DMS153 (cell line): ENCODE measurements at places on chromosomes 7 and 10.

DNA sequence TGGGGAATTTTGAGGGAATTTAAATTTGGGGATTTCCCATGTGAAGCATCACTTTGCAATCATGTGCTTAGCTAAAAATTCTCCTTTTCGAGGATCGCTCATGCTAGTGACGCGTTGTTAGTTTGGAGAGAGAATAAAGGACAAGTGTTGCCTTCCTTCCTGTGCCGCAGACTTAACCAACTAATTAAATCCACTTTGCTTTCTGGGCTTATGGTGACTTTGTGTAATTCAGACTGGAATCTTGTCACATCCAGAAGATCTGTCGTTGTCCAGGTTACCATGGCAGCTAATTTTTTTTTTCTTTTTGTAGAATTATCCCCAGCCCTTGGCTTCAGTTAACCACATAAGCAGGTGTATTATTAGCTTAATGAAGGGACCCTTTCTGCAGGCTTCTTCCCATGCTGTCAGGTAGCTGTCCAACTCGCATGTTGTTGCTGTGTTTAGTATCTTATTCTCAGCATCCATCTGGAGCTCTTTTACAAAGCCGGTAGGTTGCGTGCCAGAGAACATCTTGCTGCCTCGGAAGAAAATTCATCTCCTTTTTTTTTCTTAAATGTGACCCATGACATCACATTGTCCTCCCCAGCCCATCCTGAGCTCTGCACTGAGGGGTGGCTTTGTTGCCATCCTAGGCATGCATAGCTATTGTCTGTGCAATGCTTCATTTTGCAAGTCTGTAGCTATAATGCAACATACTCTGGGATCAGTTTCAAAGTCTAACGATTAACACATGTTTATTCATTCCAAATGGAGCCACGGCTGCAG lies 47.2 kb upstream of the NRP1 start:
- DNase-seq, result no peak

DNA sequence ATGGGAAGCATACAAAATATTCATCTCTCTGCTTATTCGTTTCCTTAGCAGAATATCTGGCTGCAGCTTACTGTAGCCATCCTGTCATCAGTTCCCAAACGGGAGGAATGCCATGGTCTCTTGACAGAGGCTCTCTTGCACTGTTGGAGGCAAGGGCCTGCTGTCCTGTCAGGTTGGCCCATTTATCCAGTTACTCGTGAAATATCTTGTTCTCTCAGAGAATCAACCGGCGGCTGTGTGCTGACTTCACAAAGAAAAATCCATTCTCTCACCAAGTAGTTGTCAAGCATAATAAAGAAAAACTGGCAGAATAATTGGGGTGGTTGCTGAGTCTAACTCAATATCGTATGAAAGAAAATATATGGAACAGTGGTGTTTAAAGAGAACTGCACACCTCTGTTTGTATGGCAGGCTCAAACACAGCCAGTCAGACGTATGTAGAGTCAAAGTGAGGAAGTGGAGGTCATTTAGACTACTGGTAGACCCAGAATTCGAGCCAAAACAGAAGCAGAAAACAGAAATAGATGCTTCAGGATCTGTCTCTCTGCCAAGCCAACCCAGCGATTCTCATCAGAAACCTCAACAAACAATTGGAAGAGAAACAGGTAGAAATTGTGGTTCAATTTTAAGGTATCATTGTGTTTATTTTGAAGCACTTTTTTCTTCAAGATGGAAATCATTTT lies 349.2 kb upstream of the PRKCQ start:
- no peak for DNase-seq

GRCh38 chr10:35503578-35503977 lies 101.6 kb upstream of the GJD4 start:
- no peak for DNase-seq

DNA sequence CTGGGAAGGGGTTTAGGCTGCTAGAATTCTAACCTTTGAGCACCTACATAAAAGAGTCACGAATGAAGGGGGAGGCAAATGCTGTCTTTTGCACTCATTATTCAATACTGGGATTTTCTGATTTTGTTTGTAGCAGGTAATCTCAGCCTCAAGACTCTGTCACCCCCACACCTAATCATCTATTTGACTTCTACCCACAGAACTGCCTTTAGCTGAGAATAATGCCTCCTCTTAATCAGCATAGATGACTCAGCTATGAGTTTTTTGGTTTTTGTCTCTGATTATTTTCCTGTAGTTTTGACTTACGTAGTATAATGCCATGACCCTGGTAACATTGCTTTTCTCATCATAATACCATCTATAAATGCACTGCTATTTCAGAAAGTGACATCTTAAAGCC lies 42.7 kb upstream of the CACNB2 start:
- no peak for DNase-seq

DNA sequence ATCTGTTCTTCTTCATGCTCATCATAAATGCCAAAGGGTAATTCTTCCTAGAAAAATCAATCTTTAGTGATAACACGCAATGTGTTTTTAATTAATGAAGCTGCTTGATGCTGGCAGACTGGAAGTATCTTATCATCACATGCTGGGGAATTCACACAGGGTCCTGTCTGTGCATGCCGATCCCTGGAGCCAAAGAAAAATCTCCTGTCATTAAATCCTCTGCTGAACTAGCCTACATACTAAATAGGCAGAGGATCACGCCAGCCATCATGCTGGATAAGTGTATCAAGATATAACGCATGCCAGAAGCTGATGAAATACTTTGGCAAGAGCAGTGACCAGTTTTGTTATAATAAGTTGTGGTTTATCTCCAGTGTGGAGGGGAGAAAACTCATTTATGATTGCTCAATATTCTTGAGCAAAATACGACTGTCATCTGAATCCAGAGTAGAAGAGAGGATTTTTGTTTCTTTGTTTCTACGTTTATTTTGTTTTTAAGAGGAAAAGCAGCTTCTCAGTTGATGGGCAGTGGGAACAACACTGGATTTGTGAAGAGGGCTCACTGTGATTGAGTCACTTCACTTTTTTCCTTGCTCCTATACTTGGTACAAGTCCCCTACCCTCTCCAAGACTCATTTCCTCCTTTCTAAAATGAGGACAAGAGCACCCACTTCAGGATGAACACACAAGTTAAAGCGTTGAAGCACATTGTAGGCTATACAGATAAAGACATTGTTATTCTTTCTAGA lies 649.1 kb downstream of the TNS3 start:
- DNase-seq, result no peak

GRCh38 chr7:7641129-7641663 lies 644 bp downstream of the UMAD1 start:
- no peak for DNase-seq

- no peak for DNase-seq
Measured at GRCh38 chr10:113028456-113029440, 78.7 kb downstream of the TCF7L2 start.

GRCh38 chr7:128777156-128778123 lies 1.8 kb upstream of the OPN1SW start:
- DNase-seq, result no peak

DNA sequence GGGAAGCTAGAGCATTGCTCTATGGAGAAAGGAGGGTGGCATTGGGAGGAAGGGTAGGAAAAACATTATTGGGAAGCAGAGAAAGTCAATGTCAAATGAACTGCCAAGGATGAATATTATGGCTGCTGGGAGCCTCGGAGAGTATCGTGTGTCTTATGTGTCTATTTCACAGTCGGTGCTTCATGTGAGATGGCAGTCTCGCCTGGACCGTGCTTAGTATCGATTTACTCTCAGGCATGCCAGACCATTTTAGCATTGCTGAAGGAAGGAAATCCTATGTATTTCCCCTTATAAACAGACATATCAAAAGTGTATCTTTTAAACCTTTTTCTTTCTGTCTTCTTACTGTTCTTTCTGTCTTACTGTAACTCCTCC lies 612.6 kb downstream of the AUTS2 start:
- no peak for DNase-seq
